ENCODE measurements at places on chromosomes 5 and 9.

DNA sequence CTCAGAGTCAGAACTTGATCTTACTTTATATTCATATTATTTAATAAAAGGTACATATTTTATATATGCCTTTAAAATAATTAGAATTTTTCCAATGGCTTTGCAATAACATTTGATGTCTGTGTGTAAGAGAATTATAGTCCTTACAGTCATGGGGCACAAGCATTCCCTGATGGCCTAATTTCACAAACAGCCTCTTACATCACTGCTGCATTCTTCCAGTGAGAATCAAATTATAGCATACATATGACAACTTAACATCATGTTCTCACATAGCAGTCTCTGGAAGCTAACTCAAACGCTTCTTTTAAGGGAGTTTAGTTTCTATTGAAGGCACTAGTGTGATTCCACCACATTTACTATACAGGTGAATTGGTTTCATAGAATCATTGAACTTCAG is 15.3 kb upstream of the PRUNE2 start:
- no peak for DNase-seq

DNA sequence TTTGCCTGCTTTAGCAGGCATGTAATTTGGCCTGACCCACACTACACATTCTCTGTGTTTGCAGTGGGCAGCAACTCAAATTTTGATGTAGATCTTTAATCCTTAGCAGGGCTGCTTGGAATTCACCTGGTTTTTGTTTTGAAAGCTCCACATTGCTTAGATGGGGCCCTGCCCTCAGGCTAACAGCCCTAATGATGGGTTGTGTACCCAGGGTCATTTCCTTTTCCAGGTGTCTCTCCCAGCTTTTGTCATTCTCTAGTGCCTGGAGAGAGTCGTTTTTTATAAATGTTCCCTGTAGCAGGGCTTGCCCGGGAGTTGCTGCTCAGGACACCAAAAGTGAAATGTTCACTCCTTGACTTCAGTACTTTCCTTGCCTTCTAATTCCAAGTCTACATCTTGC is 126.3 kb downstream of the TRIO start:
- DNase-seq, result no peak

DNA sequence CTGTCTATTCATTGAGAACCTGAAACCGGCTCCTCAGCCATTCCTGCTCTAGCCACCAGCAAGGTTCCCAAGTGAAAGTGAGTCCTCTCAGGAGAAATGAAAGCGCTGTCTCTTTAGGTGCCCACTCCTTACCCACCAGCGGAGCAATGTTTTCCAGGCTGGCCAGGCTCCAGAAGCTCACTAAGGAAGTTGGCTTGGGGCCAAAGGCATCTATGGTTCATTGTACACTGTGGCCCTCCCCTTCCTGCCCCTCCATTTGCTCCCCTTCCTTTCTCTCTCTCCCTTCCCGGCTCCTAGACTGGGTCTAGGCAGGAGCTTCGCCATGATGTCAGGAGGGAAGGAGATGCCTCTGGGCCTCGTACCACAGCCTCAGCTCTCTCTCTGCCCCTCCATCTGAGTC is 1.1 kb upstream of the GABRP start:
- no peak for DNase-seq

GRCh38 chr9:76194896-76195295 is 199.3 kb downstream of the RFK start:
- DNase-seq, result no peak

DNA sequence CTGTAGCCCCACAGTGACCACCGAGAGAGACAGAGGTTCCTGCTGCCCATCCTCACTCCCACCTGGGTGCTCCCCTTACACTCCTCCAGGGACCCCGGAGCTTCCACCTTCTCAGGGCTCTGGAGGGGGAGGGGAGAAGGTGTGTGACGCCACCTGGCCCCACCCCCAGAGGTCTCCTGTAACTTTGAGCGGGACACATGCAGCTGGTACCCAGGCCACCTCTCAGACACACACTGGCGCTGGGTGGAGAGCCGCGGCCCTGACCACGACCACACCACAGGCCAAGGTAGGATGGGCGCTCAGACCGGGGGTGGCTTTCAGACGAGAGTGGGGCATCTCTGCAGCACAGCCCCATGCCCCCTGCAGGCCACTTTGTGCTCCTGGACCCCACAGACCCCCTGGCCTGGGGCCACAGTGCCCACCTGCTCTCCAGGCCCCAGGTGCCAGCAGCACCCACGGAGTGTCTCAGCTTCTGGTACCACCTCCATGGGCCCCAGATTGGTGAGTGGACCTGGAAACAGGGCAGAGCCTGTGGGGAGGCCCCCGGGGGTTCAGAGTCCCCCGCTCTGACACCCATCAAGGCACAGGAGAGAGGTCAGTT is 4.5 kb downstream of the MAMDC4 start:
- no peak for DNase-seq

DNA sequence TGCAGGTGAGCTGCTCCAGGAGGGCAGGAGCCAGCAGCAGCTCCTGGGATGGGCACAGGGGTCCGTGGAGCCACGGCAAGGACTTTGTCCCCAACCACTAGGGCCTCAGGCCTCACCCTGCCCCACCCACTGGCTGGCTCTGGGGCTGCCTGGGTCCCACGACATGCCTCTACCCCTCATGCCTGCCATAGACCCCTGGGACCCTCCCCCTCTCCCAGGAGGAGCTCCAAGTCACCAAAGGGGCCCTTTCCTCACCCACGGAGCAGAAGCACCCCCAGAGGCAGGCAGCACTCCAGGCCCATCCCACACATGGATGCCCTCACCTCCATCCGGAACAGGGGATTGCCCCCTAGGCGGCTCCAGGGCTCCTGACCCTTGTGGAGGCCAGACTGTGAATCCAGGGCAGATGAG is 6.5 kb downstream of the ABCA2 start:
- DNase-seq, result no peak

DNA sequence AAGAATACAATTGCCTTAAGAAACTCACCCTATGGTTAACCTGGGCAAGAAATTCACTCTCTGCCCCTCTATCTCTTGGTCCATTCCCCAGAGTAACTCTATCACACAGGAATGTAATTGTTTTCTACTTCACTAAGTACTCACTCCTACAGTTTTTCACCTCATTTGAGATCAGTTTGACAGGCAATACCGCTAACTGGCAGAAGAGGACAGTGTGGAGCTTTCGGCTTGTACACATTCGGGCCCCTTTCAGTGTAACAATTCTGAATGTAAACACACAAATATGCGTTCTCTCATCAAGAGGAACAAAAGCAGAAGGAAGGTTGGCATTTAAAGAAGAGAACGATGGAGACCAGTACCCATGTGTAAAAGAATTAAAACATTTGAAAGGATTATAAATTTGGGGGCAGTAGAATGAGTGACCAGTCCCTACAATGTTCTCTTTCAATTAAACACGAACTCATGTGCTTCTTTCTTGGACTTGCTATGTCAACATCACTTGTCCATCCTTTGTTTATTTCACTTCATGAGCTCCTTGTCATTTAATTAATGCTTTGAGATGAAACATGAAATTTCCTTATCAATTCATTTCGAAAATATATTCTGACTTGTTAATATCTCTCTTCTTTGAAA is 188.5 kb upstream of the GRAMD2B start:
- DNase-seq, result no peak

DNA sequence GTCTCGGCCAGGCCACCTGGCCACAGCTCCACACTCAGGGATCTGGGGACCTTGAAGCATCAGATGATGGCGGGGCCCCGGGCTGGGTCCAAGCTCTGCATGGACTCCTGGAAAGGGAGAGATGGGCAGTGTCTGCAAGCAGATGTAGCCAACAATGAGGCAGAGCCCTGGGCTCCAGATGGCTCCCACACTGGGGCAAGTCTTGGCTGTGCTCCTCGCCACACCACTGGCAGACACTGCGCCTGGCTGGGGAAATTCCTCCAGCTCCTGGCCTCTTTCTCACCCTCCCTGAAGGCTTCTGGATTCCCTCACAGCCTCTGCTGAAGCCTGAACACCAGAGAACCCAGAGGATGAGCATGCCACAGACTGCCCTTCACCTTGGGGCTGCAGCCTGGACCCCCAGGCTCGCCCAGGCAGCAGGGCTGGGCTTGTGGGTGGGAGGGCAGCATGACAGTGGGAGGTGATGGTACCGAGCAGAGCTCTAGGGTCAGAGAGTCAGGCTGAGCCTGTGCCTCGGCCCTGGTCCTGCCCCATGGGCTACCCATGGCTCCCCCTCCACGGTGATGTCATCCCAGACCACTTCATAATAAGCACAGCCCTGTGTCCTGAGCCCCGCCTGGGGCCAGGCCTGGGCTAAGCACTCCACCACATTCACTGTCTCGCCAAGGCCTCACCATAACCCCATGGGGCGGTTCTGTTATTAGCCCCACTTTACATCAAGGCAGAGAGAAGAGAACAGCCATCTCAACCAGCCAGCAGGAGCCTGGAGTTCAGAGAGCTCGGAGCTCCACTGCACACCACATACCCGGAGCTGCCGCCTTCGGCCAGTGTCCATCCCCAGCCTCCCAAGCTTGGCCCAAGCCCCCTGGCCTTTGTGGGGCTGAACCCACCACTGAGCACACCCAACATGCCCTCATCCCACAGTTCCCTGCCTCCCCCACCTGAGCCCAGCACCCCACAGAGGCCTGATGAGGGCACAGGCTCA is 62.2 kb upstream of the ADAMTS2 start:
- DNase-seq, result peak; percentile 40

DNA sequence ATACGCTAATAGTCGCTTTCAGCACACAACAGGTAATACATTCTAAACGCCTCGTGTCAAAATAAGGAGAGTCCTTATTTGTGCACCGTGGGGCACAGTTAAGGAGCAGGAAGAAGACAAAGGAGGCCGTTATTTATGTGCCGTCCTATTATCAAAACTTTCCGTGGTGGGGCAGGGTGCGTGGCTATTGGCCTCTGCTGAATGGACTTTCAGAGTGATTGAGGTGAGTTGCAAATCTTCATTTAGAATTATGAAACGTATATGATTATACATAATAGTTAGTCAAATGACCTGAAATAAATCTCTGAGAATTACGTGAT is 833 bp downstream of the C5orf24 start:
- DNase-seq, result no peak

DNA sequence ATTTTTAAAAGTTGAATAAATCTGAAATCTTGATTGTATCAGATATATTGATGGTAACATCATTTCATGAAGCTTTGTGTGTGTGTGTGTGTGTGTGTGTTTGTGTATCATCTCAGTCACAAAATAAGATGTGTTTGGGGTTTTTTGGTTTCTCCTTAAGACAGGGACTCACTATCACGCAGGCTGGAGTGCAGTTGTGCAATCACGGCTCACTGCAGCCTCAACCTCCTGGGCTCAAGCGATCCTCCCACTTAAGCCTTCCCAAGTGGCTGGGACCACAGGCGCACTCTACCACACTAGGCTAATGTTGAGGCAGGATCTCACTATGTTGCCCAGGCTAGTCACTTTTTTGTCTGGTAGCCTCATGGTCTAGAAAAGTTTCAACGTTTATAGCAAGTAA is 83.4 kb upstream of the DMRT1 start:
- DNase-seq, result no peak

GRCh38 chr5:13567819-13568218 is 376.7 kb downstream of the DNAH5 start:
- peak; percentile 62 for DNase-seq

DNA sequence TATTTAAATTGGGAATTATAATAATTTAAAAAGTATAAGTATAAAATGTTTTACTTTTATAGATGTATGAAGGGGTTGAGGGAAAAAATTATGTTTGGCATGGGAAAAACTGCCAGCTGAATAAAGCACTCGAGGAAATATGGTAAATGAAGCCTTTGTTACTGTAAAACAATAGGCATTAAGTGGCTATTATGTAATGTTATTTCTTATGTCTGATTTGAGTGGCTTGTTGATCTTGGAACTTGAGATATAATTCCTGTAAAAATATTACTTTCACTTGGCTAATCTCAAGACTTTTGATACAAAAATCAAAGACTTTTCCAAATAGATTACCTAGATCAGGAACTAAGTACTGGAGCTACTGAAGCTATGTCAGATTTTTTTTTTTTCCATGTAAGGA is 182.9 kb downstream of the CD180 start:
- no peak for DNase-seq

- DNase-seq, result no peak
Observed at GRCh38 chr9:5442400-5443011, 4.8 kb upstream of the PLGRKT start.

DNA sequence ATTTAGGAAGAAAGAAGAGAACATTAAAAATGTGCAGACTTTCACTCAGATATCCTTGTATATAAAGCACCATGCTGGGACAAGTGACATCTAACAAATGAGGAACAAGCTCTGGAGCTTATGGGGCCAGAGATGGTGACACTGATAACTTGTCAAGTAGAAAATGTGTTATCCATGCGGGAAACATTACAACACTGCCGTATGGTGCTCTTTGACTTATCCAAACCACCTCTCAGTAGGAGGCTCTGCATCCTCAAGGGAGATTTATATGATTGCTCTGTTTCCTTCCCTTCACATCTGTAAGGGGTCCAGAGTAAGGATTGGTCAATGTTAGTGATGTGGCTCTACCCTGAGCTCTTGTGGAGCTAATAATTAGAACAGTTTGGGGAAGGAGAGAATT is 23.5 kb downstream of the KCTD16 start:
- no peak for DNase-seq

DNA sequence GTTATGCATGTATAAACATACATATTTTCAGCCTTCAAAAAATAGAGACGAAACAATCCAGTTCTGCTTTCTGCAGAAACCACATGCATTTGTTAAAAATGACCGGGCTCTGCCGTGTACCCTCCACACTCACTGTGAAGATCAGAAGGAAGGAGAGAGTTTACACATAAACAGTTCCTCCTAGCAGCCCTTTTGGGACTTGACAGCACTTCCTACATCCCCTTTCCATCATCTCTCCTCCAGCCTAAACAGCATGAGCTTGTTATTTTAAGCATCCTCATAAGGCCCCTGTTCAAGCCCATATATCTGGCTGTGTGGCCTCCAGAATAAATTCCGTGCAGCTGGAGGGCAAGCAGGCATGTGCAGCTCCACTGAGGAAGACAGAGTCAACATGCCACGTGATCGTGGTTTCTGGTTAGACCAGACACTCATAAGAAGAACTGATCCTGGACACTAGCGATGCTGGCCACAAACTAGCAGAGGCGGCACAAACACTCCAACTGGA is 42.2 kb downstream of the NIPAL4 start:
- DNase-seq, result no peak

DNA sequence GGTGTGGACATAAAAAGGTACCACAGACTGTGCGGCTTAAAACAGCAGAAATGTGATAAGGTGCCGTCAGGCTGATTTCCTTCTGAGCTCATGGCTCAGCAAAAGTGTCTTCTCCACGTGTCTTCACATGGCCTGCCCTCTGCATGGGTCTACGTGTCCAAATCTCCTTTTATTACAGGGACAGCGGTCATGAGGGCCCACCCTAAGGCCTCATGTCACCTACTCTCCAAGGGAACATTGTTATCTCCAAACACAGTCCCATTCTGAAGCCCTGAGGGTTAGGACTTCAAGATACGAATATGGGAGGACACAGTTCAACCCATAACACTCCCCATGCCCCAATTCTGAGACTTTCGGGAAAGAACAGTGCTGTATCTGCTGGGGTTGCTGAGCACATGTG is 35.2 kb downstream of the COL23A1 start:
- DNase-seq, result no peak
